GOT3 (cell line): ENCODE measurements at places on chromosomes 3 and 15.

DNA sequence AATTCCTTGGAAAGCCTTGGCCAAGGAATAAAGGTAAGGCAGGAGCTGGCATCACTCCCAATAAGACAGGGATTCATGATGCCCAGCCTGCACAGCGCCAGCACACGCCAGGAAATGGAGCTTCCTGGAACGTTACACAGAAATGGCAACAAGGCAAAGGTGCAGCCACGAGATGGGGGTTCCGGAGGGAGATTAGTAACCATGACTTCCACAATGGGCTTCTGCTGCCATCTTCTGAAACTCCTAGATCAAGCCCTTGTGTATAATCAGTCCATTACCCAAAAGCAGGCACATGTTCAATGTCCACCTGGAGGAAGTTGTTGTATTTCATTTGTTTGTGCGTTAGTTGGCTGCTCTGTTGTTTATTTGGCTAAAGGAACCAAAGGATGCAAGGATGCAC lies 131.2 kb upstream of the TRIM42 start:
- DNase-seq, result no peak

GRCh38 chr3:63479661-63480035 lies 172.8 kb upstream of the SNTN start:
- no peak for DNase-seq

GRCh38 chr3:8621872-8622271 lies 22.7 kb downstream of the SSUH2 start:
- DNase-seq, result no peak

DNA sequence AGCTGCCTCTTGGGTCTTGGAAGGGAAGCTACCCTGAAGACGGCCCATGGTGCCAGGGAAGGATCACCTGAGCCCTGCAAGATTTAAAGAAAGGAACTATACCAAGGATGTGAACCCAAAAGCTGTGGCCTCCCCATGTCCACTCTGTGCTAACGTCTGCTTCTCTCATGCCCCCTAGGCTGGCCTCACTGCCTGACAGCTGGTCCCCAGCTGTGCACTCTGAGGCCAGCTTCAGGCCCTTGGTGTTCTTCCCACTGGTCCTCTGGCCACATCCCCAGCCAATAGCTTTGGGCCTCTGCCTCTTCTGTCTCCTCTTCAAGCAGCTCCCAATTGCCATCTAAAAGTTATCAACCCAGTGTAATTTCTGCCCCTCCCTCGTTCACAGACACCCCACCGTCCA lies 5.2 kb upstream of the LRRK1 start:
- DNase-seq, result no peak

DNA sequence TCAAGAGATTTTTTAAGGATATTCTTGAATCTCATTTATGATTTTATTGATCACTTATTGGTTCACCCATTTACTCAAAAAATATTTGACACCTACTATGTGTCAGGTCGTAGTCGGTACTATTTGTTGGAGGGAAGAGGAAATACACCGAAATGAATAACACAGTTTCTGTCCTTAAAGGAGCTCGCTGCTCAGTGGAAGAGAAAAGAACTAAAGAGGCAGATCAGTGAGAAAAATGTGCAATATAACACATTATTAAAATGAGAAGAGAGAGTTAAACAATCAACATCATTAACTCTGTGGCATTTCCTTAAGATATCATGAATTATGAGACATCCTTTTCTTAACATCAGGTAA lies 56.1 kb upstream of the ADAMTS9 start:
- DNase-seq, result no peak
